Activated CD4-positive, CD25-positive, alpha-beta regulatory T cell treated with anti-CD3 and anti-CD28 coated beads, Interleukin-2, amount 50 U/mL, for 16 hours (primary cell): ENCODE measurements at places on chromosomes 16 and 17.

DNA sequence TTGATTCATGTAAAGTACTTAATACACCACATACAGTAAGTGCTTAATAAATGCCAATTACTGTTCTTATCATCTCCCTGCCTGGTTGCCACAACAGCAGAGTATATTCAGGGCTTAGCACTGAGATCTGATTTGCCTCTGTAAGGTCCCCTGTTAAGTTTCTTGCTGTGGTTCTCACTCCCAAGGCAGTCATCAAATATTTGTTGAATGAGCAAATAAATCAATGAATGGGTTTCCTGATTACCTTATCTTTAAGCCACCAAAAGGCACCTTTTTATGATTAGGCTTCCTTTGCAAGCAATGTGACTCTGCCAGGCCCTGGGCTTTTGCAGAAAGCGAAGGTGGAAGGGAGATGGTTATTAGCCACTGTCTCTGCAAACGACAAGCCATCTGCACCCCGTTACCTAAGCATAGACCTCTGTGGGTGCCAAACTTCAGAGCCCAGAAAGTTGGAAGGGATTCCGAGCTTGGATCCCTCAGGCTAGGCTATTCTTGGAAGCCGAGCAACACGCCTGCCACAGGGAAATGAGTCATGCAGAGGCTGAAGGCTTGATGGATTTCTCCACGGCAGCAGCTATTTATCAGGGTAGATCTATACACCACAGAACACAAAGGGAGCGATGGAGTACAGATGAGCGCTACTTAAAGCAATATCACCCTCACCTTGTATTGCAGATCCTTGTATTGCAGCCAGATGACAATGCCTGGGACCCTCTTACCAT is 102.0 kb downstream of the GRIN2A start:
- DNase-seq: no peak

DNA sequence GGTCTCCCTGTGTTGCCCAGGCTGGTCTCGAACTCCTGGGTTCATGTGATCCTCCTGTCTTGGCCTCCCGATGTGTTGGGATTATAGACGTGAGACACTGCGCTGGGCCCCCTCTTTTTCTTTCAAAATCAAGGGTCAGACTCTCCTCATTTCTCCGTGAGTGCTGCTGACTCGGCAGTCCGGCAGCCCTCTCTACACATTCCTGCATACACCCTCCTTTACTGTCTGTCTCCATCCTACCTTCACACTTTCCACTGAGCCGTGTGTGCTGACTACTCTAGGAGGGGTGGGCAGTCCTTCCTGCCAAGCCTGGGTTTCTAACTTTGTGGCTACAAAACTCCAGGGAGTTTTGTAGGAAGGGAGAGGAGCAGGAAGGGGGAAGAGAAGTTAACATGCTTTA is 195.2 kb downstream of the PARN start:
- DNase-seq: no peak

DNA sequence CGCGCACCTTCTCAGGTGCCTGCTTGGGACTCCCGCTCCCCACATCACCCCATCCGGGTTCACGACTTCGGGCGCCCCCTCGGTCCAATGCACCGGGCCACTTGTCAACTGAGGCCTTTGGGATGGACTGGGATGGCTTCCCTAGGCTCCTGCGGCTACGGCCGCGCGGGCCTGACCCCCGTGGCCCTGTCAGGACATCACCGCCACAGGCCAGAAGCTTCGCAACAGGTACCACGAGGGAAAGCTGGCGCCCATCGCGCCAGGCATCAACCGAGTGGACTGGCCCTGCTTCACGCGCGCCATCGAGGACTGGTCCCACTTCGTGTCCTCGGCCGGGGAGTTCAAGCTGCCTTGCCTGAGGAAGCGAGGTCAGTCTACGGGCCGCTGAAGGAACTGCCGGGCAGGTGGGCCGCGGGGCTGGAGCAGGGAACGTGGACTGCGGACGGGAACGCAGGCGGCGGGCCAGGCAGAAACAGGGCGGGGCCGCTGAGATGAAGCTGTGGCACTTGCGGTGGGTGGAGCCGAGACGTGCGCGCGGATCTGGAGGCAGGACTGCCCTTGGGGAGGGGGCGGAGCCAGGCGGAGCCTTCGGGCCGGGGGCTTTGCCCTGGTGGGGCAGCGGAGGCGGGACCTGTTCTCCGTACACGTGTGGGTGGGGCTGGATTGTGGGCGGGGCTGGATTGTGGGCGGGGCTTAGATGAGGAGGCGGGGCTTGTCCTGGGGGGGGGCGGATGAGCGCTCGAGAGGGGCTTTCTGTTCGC is 13.7 kb upstream of the CNGB1 start:
- peak; percentile 73 for DNase-seq

DNA sequence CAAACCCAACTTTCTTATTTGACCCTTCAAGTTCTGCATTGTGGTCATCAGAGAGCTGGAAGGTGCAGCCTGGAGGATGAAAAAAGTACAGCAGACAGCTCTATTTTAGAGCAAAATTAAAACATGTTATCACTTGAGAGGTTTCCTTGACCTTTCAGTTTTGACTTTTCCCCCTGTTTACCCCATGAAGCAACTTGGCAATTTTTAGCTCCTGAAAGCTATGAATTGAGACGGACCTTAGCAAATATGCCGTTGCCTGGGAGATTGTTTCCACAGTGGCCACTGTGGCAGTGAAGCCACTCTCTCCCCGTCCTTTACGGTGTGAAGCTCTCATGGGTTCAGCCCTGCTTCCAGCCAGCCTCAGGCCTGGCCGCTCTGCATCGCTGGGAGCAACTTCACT is 398.6 kb downstream of the CPPED1 start:
- no peak for DNase-seq

GRCh38 chr17:18160128-18160856 is 23.3 kb upstream of the ALKBH5 start:
- DNase-seq: no peak

DNA sequence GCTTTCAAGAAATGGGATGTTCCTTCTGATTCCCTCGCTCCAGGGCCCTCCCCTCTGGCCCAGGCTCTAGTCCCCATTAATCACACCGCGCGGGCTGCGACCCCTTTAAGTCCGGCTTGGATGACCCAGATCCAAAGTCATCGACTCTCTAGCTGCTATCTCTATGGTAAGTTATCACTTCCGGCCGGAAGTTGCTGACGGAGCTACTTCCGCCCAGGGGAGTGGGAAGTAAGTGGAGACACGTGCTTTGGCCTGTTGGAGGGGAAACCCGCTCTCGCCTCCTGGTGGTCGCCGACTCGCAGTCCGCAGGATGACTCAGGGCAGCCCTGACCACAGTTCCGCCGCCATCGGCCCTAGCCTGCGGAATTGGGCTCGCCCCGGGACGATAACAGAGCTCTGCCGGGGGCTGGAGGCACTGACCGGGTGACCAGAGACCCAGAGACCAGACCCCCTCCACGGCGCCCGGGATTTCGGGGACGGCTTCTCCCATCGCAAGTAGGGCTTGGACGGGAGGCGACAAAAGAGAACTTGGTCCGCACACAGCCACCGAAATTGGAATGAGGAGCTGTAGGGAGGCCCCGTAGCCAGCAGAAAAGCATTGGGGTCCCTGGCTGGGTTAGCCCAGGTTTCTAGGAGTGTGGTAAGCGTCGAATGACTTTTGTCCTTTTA is 52.2 kb upstream of the SEC14L1 start:
- peak; percentile 84 for DNase-seq

DNA sequence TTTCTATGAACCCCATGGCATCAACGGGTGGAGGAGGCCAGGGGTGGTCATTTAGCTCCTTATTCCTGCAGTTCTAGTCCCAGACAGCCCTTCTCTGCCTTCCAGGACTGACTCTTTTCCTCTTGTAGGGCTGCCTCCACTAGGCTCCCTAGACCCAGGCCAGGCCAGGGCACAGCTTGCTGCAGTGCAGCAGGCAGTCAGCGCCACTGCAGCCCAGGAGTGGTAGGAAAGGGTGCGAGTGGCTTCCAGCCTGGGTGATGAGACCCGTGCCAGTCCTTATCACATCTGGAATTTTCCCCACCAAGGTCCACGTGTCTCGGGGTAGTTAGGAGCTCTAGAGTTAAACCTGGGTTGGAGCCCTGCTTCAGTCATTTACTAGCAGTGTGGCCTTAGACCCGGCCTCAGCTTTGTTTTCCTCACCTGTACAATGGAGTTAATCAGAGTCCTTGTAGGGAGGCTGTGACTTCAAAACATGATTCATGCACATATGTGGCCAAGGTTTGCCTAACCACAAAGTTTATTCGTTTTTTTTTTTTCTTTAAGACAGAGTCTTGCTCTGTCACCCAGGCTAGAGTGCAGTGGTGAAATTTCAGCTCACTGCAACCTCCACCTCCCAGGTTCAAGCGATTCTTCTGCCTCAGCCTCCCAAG is 4.7 kb downstream of the SLC5A11 start:
- DNase-seq: no peak

DNA sequence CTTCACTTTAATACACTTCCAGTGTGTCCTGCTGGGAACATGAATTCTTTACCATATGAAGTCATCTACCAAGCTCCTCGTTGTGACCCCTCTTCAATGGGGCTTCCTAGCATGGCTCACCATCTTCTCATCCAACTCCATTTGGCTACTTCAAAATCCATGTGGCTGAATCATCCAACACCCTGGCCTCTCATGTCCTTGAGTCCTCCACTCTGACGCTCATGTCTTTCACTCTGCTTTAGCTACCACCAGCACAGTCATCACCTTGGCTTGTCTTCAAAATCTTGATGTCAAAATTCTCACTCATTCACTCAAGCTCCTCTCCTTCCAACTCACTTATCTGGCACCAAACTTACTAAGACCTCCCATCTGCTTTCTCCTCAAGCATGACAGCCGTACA is 35.8 kb downstream of the AMFR start:
- DNase-seq: no peak

- DNase-seq: no peak
Measured at GRCh38 chr16:81427219-81427618, 17.4 kb upstream of the CMIP start.

GRCh38 chr17:6654841-6655731 is 3.5 kb downstream of the C17orf100 start:
- no peak for DNase-seq

GRCh38 chr17:81944858-81945257 is 2.2 kb downstream of the MYADML2 start:
- DNase-seq: no peak

DNA sequence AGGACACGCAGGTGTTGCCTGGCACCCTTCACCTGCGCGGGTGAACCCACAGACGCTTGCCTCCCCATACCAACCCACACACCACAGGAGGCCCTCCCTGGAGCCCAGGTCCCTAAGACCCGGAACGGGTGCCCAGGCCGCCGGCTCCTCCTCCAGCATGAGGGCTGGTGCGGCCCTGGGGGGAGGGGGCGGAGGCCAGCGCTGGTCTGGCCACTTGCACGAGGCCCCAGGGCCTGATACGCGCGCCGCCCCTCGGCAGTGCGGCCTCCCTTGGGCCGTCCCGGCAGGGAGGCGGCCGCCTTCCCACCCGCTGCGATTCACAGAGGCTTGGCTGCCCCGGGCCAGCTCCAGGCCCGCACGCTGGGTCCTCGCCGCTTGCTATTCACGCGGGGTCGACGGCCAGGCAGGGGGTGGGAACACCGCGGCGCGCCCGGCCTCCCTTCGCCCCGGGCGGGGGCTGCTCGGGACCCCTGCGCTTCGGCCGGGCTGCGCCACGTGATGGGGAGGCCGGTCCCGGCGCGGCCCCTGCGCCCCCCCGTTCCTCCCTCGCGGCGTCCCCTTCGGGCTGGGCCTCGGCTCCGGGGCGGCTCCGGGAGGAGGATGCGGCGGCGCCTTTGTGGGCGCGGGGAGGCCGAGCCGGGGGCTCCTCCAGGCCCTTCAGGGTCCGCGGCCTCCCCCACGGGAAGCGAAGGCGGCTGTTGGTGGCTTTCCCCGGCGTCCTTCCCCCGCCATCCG is 685 bp downstream of the FASN start:
- DNase-seq: no peak

- no peak for DNase-seq
Measured at GRCh38 chr17:57097832-57098421, 12.9 kb downstream of the AKAP1 start.

- DNase-seq: no peak
Measured at GRCh38 chr16:65119435-65119834, 2.4 kb downstream of the CDH11 start.

- DNase-seq: no peak
Measured at GRCh38 chr17:29169806-29170591, 10.2 kb downstream of the MYO18A start.

DNA sequence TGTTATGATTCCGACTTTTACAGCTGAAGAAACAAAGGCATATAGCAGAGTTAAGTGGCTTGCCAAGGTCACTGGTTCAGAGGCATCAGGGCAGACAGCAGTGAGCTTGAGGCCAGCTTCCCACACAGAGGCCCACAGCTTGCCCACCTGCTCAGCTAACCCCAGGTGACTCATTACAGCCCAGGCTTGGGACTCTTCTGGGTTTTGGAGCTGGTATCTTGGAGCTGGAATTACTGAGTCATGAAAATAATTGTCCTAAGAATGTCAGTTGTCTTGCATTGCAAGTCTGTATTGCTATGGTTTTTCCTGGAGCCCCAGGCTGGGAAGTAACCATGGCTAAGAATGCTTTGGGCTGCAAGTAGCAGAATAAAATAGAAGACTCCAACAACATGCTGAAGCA is 32.4 kb upstream of the IRX3 start:
- DNase-seq: no peak

- no peak for DNase-seq
Measured at GRCh38 chr17:80035687-80035936, at the start of gene TBC1D16. TSS of gene TBC1D16 (minus strand) at chr17:80035872. CDS start at chr17:80013547, 22,325 bp downstream.

GRCh38 chr17:76379275-76379641 is 5.2 kb upstream of the SPHK1 start:
- no peak for DNase-seq

GRCh38 chr16:77459534-77460254 is 24.9 kb upstream of the ADAMTS18 start:
- no peak for DNase-seq

DNA sequence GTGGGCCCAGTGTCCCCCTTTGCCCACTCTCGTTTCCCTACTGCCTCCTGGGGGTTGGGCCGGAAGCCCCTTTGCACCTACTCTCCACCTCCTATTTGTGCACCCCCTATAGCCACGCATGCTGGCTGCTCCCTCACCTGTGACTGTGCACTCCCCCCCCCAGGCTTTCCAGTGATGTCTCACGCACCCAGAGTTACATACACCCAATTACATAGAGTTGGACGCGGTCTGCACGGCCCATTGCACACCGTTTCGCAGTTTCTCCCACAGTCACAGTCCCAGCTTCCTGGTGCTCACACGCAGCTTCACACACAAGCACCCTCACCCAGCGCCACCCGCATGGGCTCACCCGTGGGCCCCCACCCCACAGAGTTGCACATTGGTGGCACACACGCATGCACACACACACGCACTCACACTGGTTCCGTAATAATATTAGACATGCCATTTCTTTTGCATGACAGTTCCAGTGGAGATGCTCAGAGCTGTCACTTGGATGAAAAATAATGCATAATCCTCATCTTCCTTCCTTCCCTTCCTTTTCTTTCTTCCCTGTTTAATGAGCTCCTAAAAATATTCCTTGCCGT is 21.5 kb upstream of the C1QL1 start:
- DNase-seq: no peak

DNA sequence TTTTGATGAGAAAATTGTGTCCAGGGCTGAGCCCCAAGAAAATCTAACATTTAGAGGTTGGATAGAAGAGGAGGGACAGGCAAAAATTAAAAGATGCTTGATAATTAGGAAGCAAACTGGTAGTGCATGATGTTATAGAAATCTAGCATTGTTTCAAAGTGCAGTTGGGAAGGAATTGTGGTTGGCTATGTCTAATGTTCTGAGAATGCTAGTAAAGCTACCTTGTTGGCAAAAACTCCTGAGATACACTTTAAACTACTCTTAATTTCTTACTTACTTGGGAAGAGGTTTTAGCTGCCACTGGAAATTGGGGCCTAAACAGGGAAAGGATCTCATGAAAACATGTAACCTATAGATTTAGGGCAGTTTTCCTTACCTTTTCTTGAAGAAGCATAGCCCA is 48.3 kb downstream of the MAP2K4 start:
- DNase-seq: no peak

- DNase-seq: peak; percentile 52
Measured at GRCh38 chr17:58513965-58514769, at the start of gene MTMR4. TSS of gene MTMR4 (minus strand) at chr17:58514638. CDS start at chr17:58514407, 231 bp downstream.
